ENCODE measurements at places on chromosomes 3 and 15.

DNA sequence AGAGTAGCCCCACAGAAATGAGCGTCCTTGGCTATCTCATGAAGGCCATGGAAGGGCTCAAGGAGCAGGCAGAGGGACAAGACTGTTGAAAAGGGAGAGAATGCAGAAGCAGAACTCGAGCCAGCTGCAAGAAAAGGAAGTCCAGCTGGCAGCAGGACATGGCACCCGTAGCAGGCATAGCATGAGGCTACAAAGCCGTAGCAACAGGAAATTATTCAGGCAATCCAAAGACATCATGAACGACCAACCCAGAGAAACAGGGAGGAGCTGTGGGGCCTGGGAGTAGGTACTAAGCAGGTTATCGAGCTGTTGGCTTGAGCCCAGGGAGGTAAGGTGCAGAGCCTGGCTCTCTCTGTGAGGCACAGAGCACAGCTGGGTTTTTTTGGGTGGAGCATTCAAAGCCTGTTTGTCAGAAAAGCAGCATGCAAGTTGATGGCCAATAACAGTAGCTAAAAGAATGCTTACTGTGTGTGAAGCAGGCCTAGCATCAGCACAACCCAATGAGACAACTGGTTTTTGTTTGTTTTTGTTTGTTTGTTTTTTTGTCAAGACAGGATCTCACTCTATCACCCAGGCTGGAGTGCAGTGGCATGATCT is 144.0 kb upstream of the SMAD3 start:
- no peak for DNase-seq

- DNase-seq, result no peak
Measured at GRCh38 chr3:72190050-72190449, 405.1 kb upstream of the PROK2 start.

DNA sequence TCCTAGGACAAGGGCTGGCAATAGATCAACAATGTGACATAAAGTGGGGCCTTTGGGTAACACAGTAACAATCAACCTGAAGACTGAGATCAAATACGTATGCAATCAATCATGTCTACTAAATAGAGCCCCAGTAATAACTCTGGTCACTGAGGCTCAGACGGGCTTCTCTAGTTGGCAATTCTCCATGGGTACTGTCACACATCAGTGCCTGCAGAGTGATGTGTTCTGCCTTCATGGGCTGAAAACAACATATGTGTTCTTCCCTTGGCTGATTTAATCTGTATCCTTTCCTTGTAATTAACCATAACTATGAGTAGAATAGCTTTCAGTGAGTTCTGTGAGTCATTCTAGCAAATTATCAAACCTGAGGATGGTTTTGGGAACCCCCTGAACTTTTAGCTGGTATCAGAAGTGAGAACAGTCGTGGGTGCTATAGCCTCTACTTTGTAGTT is 113.6 kb downstream of the TMCO5A start:
- DNase-seq, result no peak

DNA sequence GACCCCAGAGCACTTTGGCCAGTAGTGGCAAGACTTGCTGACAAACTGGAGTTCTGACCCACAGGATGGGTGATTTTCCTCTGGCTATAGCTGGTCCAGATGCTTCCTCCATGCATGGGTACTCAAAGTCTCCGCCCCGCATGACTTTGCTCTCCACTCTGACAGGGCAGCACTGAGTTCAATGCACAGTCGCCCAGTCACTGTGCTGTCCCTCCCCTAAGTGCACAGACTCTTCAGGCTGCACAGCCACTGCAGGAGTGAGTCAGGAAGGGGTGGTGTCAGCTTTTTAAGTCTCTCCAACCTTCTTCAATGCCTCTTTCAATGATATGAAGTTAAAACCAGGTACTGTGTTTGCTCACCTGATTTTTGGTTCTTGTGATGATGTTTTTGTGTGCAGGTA is 17.8 kb downstream of the TEX9 start:
- no peak for DNase-seq

GRCh38 chr3:43895573-43895972 is 204.8 kb downstream of the ABHD5 start:
- DNase-seq, result no peak

DNA sequence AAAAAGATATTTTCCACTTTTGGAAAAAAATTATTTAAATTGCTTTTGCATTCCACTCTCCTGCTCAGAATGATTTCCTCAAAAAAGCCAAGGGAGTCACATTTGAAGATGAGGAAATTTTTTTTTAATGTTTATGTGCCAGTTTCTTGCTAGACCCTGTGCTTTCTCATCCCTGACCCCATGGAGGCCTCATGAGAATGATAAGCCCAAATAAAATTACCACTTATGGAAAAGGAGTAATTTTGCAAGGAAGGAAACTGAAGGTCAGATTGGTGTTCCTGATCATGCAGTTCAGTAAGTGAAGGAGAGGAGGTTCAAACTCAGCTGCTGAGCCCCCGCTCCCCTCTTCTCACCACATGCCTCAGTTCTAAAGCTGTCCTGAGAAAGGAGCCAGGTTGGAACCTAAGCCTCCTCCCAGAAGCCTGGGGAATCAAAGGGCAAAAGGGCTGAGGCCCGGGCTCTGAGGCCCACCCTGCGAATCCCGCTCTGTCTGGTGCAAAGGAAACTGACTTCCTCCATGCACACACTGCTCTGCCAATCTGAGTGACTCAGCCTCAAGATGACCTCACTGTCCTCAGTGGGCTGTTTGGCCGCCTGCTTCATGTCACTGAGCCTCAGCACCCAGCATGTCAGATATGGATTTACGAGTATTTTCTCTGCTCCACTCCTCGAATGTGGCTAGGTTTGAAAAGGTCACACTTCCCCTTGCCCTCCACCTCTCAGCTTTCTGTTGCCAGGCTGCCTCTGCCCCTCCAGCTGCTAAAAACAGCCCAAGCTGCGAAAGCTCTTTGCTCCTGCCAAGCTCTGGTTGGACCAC is 56.9 kb upstream of the FLNB start:
- no peak for DNase-seq

DNA sequence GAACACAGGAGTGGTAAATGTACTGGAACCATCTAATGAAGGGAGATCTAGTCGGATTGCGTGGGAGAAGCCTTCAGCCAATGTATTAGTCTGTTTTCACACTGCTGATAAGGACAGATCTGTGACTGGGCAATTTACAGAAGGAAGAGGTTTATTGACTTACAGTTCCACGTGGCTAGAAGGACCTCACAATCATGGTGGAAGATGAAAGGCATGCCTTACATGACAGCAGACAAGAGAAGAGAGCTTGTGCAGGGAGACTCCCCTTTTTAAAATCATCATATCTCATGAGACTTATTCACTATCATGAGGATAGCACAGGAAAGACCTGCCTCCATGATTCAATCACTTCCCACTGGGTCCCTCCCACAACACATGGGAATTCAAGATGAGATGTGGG is 17.0 kb downstream of the HRG start:
- DNase-seq, result no peak

GRCh38 chr3:41267975-41268640 is 68.8 kb downstream of the CTNNB1 start:
- no peak for DNase-seq

DNA sequence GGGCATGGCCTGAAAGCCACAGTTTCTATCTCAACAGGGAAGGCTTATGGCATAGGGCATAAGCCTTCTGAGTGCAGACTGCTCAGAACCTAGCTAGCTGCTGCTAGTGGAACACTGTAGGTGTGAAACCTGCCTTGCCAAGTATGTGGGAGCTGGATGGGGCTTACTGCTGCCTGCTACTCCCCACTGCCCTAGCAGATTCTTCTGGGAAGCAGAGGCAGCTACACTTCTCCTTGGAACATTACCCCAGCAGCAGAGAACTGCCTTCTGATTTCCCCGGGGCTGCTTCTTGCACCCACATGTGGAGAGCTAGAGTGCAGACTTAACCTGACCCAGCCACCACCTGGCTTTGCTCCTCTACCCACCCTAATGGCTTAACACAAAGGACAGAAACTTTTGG is 215.7 kb downstream of the POLQ start:
- DNase-seq, result no peak

DNA sequence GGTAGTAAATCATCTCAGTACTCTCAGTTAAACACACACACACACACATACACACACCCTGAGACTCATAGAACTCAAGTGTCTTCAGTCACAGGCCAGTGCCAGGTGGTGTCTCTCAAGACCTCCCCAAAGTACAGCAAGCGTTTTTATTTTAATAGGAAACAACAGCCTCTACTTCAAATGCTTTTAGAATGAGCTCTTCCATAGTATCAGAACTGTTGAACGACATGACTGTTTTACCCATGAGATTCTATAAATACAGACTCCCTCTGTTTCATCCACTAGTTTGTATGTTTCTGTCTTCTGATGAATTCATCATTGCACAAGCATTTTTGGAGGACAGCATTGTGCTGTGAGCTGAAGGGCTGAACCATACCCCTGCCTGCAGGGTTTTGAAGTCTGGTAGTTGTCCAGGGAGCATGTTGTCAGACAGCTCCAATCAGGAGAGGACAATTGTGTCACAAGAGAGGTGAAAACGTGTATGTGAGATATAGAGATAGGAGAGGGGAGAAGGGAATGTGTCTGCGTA is 201.0 kb upstream of the BCL6 start:
- no peak for DNase-seq

- DNase-seq, result no peak
Measured at GRCh38 chr3:72388117-72388516, 460.1 kb downstream of the SHQ1 start.

- no peak for DNase-seq
Measured at GRCh38 chr3:23395115-23395514, 192.0 kb downstream of the UBE2E2 start.

DNA sequence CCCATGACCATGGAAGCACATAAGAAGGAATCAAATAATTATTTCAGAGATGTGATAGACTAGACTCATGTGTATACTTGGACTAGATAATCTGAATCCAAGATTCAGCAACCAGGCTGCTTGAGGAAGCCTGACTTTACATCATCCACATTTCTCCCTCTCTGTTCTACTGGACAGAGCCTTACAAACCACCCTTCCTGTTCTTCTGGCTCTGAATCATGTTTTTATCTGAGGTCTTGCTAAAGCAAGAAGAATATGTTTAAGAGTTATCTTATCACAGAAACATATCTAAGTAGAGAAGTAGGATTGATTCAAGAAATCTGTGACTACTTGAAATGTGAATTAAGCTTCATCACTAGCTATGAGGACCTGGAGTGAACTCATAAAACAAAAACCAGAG is 71.1 kb upstream of the SLC24A5 start:
- DNase-seq, result no peak

GRCh38 chr3:48278884-48279559 is 38.1 kb downstream of the ZNF589 start:
- DNase-seq, result no peak

GRCh38 chr3:170689893-170690660 is 104.2 kb upstream of the SLC7A14 start:
- DNase-seq, result peak; percentile 21

DNA sequence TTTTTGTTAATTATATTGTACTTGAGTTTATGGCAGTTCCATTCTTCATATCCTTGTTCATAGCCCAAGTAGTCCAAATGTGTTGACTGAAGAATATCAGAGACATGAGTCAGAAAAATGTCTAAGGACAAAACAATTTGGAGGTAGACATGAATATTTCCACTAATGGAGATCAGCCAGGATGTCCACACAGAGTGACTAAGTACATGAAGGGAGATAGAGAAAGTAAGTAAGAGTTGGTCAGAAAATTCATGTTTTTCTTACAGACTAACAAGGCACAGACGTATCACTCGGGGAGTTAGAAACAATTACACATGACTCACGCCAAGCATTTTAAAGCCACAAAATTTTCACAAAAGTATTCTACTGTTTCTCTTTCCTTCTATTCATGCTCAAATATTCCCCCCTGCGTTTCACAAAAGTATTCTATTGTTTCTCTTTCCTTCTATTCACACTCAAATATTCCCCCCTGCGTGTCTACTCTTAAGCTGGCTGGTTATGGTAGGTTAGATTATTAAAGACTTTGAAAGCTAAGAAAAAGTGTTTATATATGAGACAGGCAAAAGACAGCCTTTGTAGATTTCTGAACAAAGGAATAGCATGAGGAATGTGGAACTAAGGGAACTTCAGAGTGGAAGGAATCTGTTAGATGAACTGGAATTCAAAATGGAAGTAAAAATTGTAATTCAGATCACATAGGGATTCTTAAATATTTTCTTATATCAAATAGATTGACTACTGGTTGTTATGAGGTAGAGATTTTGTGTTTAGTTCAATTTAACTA is 648.7 kb upstream of the CCDC54 start:
- no peak for DNase-seq

DNA sequence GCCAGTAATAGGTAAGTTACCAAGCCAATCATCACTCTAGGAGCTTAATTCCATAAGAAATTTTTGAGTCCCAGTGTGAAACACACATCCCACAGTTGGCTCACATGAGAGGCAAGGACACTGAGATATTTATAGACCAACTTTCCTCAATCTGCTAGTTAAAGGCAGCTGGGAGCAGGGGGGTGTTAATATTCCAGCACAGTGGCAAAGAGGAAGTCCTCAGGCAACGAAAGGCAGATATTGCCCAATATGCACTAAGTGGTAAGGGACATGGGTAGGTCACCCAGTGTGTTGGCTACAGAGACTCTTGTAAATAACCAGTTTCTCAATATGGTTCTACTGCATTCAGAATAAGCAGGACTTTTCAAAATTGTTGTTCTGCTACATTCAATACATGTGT is 61.0 kb downstream of the TOP2B start:
- DNase-seq, result no peak

GRCh38 chr3:184155644-184156521 is 706 bp downstream of the DVL3 start:
- peak; percentile 16 for DNase-seq

DNA sequence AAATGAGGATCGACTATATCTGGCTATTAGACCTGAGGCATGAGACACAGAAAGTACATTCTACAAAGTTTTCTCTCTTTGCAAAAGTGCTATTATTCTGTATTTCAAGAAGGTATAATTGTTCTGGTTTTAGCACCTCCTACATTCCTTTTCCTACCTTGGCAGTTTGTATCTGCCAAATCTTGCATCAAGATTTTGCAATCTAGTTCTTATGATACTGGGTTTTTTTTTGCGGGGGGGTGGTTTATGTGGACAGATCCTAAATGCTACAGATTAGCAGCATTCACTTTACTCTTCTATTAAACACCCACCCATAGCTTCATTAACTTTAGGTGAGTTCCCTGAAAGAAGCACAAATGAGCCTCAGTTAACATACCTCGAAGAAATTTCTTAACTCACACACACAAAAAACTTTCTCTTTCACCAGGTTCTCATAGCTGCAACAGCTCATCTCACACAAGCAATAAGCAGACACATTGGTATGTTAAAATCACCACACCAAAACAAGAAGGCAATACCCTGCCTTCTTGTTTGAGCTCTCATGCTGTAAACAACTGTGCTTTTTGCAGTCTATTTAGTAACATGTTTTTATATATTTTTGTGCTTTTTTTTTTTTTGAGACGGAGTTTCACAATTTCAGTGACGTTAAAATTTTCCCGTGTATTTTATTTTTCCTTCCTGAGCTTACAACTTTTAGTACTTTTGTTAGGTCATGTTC is 73.0 kb upstream of the VGLL4 start:
- no peak for DNase-seq

GRCh38 chr3:15728766-15729165 is 69.0 kb downstream of the ANKRD28 start:
- DNase-seq, result no peak

Measured in activated CD4-positive, alpha-beta T cell treated with anti-CD3 and anti-CD28 coated beads, Interleukin-2, amount 50 U/mL, for 24 hours (primary cell).